Epithelial cell of prostate (primary cell): ENCODE measurements at places on chromosomes 1 and 21.

DNA sequence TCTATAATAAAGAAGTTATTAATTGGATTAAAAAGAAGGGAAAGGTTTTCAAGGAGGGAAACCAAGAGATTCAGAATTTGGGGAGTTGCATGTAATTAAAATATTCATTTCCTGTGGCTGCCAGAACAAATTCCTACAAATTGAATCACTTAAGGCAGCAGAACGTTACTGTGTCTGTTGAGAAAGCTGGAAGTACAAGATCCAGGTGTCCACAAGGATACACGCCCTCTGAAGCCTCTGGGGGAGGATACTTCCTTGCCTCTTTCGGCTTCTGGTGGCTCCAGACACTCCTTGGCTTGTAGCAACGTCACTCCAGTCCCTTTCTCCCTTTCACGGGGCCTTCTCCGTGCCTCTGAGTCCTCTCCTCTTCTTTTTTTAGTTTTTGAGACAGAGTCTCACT lies 67.9 kb downstream of the KAZN start:
- DNase-seq = peak; percentile 2

- DNase-seq = no peak
Measured at GRCh38 chr1:80722611-80723010, 1078.1 kb upstream of the ADGRL2 start.

DNA sequence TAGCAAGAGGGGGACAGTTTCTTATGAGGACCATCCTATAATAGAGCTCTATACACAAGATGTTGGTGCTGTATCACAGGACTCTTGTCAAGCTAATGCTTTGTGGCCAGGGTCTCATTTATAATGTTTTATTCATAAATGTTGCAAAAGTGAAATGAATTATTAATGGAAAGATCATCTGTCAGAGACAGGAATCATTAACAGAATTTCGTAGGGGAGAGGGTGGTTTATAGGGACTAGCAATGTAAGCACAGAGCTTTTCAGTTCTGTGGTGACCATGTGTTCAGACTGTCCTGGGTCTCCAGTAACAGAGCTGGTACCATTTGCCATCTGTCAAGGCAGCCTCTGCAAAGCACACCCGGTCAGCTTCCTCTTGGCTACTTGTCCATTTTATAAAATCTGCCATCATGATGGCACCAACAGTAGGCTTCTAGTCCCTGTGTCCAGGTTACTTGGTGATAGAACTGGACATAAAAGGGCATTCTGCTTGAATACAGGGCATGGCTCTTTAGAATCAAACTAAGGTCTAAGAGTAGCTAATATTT lies 36.2 kb downstream of the LPAR3 start:
- no peak for DNase-seq

DNA sequence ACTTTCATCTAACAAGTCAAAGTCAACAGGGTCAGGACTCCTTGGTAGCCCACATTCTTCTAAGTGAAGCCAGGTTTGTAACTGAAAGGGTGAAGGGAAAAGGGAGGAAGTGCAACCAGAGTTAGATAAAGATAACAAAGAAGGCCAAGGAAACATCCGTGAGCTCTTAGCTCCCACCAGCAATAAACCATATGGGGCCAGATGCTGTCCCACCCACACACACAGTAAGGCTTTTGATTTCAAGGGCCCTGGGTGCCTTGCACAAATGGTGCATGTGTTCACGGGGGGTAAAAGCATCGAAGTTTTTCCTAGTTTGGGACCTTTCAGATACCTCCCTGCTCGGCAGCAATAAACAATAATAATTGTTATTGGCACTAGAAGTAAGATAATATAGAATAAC lies 5.1 kb upstream of the TIAM1 start:
- no peak for DNase-seq

DNA sequence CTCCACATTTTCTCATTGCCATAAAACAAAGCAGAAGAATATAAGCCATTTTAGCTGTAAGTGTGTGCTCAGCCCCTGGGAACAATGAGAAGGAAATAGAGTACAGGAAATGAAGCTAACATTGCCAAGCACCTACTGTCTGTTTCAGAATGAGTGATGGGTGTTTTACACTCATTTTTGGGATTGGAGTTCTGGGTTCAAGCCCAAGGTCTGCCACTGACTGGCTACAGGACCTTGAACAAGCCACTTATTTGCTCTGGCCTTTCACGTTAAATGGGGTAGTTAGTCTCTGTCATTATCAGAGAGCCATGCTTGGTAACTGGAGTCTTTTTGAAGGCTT lies 80.7 kb upstream of the KAZN start:
- no peak for DNase-seq

DNA sequence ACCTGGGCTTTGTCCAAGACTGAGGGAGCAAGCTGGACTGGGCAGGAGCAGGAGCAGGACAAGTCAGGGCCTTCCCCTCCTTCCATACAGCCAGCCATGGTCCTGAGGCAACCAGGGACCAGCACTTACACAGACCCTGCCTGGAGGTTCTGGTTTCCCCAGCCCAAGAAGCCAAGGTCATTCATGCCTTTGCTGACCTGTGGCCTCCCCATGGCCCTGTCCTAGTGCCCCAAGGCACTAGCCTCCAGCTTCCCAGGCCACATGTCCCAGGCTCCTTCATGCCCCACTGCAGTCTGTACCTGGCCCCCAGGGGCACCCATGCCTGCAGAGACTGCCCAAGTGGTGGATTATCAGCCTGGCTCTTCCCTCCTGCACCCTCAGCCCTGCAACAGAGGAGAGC lies 243.9 kb downstream of the TOMM20 start:
- no peak for DNase-seq

- no peak for DNase-seq
Measured at GRCh38 chr1:44334968-44335367, 20.1 kb downstream of the ERI3 start.

DNA sequence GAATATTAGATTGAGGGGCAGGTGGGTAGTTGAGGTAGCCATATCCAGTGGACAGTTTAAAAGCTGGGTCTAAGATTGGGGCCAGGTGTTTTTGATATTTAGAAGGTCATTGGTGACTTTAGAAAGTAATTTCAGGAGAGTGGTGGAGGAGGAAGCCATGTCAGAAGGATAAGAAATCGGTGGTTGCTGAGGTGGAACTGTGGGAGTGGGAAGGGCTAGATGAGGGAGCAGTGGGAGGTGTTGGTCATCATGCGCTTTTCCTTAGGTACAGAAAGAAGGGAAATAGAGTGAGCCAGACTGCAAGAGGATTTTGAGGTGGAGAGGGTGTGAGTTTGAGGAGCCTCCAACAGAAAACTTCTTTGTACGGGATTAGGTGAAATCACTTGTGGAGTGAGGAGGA lies 7.2 kb downstream of the MTR start:
- DNase-seq = no peak

DNA sequence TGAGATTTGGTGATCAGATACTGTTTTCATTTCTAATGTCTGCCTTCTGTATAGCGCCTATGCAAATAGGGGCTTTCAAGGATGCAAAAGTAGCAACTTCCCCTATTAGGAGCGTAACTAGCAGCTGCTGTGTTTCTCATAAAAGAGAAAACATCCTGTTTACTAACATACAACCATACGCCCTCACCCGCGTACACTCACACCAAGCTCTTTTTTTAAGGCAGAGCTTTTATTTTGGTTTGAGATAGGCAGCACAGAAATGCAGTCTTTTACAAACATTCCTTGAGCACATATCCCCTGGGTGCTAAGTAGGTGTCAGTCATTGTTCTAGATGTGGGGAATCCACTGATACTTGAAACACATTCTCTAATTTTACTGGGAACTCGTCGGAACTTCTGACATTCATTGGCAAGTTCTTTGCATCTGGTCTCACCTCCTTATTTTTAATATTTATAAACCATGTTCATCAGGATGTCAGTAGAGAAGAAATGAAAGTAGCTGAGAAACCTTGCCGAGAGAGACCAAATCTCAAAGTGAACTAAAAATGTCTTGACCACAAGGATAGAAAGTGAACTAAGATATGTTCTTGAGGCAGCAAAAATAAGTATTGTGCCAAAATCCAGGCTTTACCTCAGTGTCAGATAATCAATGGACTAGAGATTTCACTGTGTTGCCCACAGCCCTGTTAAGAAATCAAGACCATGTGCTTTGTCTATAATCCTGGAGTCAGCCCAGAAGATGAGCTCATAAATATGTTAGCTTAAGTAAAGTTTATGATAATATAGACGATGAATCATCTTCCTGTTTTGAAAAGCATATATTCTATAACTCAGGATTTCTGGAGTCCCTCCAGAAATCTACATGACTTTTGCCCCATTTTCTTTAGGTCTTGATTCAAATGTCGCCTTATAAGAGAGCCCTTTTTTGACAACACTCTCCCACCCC lies 350.9 kb downstream of the ST6GALNAC3 start:
- no peak for DNase-seq

DNA sequence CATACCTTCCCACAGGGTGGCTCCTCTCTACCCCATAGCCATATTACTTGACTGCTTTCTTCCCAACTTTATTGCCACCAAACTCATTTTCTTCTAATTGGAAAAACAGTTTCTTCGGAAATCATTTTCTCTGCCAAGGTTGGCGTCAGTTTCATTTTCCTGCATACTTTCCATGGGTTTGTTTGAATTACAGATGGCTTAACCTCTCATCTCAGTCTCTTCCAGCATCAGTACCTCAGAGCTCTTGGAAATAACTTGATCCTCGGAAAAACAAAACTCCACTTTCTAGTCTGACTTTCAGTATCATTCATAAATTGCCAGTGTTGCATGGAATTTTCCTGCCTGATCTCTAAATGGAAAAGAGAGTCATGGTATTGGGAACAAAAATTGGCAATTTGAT lies 20.3 kb upstream of the PRDM2 start:
- no peak for DNase-seq

DNA sequence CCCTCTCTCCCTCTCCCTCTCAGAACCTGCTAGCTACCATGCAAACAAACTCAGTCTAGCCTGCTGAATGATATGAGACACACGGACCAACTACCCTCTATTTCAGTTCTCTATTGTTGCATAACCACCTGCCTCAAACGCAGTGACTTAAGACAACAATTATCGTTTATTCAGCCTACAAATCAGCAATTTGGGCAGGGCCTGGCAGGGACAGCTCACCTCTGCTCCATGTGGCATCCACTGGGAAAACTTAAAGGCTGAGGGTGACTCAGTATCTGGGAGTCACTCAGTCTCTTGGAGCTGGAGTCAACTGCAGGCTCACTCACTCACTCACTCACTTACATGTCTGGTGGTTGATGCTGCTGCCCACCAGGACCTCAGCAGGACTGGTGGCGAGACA lies 121.3 kb downstream of the SEC16B start:
- peak; percentile 40 for DNase-seq

GRCh38 chr21:14080040-14080763 lies 130.6 kb downstream of the LIPI start:
- no peak for DNase-seq

DNA sequence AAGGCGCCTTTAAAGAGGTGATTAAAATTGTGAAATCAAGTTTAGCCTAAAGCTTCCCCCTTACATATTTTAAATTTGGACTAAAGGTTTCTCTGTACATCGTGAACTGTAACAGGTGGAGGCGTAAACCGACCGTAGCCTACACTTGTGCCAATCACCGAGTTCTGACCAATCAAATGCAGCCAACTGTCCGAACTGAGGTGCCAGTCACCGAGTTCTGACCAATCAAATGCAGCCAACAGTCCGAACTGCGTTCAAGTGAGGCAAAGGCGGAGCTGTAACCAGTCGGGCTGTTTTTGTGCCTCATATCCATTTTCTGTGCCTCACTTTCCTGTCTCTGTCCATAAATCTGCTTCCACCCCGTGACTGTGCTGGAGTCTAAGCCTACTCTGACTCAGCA lies 7.4 kb downstream of the TFF1 start:
- no peak for DNase-seq

DNA sequence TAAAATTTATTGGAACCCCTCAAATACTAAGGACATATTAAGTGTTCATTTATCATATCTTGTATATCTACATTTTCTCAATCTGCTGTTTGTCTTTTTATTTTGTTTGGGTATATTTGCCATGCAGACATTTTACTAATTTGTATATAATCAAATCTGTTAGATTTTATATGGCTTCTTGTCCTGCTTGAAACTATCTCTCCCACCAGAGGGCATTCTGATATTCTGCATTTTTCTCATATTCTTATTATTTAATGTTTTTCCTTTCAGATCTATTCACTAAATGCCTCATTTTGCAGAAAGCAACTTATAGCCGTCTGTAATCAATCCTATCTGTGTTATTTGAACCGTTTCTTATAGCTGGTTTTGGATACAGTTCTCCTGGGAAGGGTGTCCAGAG lies 745.5 kb downstream of the LRRIQ3 start:
- DNase-seq = no peak

DNA sequence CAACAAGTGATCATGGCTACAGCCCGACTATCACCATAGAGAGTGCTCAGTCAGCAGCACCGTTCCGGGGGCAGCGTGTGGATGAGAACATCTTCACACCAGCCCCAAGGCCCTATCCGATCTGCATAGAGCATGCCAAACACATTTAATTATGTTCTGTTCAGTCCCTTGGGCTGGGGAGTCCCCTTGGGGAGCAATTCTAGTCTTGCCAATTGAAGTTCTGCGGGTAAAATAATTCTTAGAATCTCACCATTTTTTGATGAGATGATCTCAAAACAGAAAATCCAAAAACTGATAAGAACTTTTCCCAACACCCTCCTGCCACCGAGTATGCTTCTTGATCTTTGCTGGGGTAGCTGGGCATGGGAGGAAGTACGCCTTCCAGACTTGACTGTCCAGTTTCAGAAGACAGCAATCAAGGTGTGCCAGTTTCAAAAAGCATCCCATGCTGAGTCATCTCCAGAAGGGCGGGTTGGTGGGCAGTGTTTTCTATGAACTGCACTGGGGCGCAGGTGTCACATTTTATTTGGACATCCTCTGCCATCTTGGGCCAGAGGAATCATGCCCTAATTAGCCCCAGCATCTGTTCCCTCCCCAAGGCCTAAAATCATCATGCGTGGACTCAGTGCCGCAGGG lies 20.8 kb upstream of the PTPRF start:
- no peak for DNase-seq

DNA sequence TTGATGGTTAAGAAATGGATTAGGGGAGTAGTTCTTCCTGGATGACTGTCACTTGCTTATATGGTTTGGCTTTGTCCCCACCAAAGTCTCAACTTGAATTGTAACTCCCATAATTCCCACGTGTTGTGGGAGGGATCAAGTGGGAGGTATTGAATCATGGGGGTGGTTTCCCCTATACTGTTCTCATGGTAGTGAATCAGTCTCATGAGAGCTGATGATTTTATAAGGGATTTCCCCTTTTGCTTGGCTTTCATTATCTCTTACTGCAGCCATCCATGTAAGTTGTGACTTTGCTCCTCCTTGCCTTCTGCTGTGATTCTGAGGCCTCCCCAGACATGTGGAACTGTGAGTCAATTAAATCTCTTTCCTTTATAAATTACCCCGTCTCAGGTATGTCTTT lies 1621.1 kb downstream of the MRPL39 start:
- no peak for DNase-seq
